Activated CD4-positive, alpha-beta T cell treated with anti-CD3 and anti-CD28 coated beads, Interleukin-2, amount 50 U/mL, for 1 hour (primary cell): ENCODE measurements at places on chromosomes 4 and X.

DNA sequence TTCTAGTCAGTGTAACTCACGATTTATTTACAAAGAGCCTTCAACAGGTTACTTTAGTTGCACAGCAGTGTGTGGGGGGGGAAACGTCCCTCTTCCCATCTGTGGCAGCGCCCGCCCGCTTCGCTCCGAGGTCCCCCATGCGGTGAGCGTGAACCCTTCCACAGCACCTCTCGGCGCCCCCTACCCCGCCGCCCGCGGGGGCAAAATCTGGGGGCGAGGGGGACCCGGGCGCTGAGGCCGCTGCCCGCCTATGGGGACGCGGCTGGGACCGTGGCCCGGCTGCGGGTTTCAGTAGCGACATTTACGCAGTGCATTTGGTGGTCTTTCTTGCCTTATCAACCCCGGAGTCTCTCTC is 6.4 kb downstream of the NKX6-1 start:
- no peak for DNase-seq

GRCh38 chrX:96692454-96692853 is 7.8 kb downstream of the DIAPH2 start:
- no peak for DNase-seq

- no peak for DNase-seq
Measured at GRCh38 chrX:129690435-129690834, 35.7 kb upstream of the APLN start.

DNA sequence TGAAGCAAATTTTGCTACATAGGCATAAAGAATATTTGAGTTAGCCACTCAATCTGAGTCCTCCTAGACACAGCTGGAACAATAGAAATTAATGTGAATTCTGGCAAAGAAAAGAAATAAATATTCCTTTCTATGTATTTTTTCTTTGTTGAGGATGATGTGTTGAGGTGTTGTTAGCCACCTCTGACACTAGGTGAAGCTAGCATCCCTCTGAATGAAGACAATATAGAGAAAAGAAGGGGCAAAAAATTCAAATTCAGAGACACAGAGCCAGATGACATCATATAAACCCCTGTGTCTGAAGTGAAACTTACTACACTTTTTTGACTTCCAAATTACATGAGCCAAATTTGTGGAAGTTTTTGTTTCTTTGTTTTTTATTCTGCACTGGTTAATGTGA is 34.6 kb upstream of the TMPRSS11D start:
- no peak for DNase-seq

DNA sequence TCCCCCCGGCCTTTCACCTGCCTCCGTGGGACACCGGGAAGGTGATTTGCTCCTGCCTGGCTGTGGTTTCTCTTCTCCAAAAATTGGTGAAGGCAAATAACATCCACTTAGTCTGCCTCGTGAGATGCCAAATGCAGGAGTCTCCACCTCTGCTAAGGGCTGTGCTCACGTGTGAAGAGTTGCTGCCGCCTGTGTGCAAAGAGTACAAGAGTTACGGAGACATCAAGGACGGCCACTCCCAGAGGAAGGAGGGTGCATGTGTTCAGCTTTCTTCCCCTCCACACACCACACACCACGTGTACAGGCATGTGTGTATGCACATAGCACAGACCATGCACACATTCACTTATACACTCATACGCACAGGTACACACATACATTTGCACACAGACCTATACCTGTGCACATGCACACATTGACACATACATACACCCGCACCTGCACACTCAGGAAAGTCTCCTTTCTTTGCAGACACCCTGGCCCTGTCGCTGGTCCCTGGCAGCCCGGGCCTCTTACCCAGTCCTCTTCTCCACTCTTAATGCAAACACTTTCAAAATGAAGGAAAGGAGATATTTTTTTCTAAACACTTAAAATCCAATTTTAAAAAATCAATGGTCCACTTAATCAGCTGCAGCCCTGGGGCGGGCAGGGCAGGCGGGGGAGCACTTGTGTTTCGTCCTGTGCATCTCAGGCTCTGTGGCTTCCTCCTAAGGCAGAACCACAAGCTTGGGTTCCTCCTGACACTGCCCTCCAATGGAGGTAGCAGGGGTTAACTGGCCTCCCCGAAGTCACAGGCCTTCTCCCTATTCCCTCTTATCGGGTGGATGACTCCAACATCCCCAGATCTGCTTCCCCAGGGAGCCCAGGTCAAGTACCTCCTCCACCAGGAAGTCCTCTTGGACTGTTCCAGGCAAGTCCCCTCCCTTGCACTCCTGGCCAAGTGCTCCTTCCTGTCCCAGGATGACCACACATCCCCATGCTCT is 103.0 kb downstream of the CPZ start:
- DNase-seq = no peak

GRCh38 chr4:25347971-25348370 is 29.1 kb upstream of the ANAPC4 start:
- no peak for DNase-seq

DNA sequence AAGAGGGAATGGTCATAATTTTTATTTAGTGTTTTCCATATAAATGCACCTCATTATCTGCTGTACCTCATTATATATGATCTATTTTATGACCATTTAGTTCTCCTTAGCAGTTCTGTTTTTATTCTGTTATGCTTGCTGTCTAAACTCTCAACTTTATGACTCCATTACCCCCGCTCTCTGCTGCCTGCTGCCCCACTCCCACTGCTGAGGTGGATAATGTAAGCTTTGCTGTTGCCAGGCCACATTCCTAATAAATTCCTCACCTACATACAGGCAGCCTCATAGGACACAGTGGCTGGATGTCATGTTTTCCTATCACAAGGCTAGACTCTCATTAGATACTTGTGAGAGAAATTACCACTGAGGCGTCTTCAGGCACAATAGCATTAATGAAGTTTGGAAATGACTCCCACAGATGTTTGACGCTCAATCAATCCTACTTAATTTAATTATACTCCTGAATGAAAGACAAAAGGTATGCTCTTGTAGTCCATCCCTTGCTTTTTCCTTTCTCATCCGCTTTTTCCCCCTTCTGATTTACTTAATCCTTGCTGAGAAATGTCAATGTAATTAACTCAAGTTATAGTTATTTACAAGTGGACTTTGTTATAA is 497.5 kb upstream of the IGFBP7 start:
- no peak for DNase-seq

DNA sequence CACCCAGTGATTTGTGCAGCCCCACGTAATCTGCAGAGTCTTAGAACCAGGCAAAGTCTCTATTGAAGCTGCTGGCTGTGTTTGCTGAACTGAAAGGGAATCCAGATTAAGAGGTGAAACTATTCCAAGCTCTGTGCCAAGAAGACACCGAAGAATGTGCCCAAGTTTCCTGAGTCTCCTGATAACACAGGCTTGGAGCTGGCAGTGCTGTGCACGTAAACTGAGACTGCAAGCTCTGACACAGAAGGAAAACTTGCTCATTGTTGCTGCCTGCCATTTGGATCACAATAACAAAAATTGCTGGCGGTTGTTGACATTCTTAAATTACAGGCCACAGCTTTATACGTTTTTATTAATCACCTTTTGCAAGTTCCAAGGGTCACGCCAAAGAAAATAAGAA is 60.2 kb upstream of the VCX3B start:
- no peak for DNase-seq

DNA sequence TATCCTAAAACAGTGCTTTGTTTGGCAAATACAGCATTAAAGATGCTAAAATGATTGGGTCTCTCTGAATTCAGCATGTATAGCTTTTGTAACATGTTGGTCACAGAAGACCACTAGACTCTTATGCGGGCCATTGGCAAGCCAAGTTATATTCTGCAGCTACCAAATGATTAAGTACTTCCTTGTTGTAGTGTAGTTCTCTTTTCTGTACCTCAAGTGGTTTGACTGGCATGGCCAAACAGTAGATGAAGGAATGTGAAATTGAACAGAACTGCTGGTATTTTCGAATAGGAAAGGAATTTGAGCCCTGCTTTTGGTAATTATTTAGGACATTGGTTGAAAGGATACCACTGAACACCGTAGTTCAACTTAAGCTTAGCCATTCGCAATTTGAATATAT is 193.9 kb upstream of the GPC4 start:
- DNase-seq = no peak

- peak; percentile 56 for DNase-seq
Measured at GRCh38 chr4:113682730-113683537, 78.6 kb downstream of the CAMK2D start.

- DNase-seq = no peak
Measured at GRCh38 chrX:22409418-22409817, 136.7 kb downstream of the CBLL2 start.

- no peak for DNase-seq
Measured at GRCh38 chr4:3346146-3346545, 53.3 kb downstream of the RGS12 start.

GRCh38 chr4:128846063-128846462 is 36.6 kb downstream of the JADE1 start:
- DNase-seq = no peak

DNA sequence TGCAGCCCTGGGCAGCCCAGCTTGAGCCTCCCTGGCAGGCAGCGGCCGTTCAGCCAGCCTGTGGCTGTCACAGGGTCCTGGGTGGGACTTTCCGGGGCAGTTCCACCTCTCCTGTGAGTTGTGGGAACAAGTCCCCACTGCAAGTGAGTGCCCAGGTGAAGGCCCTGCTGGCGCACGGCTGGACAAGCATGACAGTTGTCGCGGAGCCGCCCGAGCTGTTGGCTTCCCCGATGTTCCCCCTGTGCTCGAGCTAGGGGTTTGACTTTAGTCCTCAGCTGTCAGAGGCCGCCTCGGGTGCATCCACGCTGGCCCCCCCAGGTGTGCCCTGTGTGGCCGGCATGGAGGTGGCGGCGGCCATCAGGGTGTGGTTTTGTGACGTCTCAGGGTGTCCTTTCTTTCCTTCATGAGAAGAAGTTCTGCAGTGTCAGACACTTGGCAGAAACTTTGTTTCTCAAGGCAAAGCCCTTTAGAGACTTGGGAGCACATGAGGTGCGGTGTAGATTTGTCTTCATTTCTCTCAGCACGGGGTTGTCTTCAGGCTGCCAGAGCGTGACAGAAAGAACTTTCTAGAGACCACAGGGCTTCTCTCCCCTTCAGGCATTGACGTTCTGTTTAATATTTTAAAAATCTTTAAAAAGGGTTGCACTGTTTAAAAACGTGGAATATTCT is 69.4 kb upstream of the HGFAC start:
- DNase-seq = no peak

GRCh38 chrX:646796-647195 is 16.2 kb downstream of the SHOX start:
- DNase-seq = no peak

DNA sequence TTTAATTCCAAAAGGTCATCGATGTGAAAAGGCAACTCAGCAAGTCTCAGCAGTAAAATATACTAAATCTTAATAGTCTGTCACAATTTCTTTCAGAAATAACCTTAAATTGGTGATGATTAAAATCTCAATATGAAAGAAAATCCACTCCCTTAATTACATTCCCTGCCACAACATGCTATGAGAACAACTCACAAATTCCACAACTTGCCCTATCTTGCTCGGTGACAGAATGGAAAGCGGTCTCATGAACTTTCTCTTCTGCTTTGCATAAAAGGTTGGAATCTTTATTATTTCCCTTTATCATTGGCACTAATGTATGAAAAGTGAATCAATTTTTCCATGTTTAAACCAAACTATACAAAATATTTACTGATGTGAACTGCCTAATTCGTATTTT is 380.8 kb downstream of the TMA16 start:
- DNase-seq = no peak

DNA sequence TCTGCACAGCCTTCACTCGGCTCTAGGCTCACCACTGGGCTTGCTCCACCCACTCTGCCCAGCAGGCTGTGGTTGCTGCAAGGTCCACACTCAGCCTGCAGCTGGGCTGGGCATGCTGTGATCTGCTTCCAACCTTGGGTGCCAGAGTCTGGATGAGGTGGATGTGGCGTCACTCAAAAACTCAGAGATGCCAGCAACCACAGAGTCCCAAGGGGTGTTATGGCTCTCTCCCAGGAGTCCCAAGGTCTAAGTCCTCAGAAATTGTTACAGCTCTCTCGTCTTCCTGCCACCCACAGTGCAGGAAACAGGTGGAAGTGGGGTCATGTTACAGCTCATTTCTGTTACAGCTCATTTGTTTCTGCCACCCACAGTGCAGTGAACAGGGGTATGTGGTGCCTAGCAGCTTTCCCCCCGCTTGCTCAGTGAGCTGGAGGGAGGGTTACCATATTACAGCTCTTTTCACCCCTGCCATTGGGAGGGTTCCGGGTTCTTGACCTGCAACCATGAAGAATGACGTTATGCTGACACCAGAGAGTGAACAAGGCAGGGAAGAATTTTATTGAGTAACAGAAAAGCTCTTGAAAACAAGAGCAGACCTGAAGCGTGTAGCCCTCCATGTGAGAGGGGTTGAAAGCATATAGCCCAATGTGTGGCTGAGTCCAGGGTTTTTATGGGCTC is 893.9 kb downstream of the PCDH7 start:
- DNase-seq = no peak

DNA sequence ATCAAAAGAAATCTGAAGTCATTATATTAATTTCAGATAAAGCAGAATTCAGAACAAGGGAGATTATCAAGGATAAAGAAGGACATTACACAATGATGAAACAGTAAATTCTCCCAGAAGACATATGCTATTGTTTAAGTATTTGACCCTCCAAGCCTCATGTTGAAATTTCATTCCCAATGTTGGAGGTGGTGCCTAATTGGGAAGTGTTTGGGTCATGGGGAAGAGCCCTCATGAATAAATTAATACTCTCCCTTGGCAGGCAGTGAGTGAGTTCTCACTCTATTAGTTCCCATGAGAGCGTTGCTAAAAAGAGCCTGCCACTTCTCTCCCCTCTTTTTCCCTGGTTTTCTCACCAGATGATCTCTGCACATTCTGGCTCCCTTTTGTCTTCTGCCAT is 249.9 kb upstream of the GRIA3 start:
- no peak for DNase-seq

GRCh38 chr4:155353923-155354540 is 22.7 kb downstream of the MAP9 start:
- DNase-seq = peak; percentile 30

DNA sequence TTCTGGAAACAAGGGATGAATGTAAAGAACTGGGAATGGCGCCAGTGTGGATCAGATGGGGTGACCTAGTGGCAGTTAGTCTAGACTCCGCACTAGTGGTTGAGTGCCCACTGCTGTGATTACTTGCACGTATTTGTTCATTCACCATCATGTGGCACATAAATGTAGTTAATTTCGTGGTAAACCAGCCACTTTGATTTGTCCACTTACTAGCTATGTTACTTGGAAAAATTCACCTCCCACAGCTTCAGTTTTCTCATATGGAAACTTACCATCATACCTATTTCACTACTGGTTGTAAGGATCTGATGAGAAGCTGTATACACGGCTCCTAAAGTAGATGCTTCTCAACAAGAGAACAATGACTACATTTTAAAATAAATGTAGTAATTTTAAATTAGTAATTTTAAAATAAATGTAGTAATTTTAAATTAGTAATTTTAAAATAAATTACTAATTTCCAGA is 394 bp upstream of the DYNLT3 start:
- DNase-seq = no peak

GRCh38 chrX:21581479-21581878 is 76.7 kb downstream of the KLHL34 start:
- no peak for DNase-seq

GRCh38 chrX:12563121-12563520 is 228.1 kb upstream of the PRPS2 start:
- no peak for DNase-seq
